Common myeloid progenitor, CD34-positive (primary cell): ENCODE measurements at places on chromosomes 6 and 20.

- no peak for DNase-seq
These were observed 16.4 kb upstream of the MICA start for GRCh38 chr6:31386977-31387376.

DNA sequence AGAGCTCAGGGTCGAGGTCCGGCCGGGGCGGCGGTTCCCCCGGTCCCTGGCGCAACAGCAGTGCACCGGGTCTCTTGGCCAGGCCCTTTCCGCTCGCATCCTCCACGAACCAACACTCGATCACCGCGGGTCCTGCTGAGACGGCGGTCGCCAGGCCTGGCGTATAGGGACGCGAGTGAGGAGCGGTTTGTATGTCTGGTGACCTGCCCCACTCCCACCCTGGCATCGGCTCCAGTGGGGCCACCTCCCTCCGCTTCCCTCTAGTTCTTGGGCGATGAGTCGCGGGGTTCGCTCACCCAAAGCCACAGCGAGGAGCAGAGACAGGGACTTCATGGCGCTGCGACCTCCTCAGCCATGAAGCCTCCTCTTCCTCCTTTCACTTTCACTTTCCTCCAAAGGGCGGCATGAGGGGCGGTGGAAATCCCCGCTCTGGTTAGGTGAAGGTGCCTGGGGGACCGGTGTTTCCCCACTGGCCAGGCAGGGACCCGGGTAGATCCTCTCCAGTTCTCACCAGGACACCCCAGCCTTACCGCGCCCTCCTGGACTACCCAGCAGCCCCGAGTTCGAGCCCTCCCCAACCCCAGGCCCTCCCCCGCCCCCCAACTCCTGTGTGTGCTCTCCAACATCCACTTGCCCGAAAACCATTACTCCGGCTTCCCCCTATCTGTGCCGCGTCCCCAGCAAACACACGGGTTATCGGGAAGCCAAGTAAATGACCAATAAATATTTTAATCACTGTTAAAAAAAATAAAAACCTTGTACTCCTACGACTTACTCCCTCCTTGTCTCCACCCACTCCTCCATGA, at the start of gene TAPBP:
Gene TAPBP, minus strand, starts transcription at position 370 of the 806 bp plus-strand sequence. Its CDS starts 37 bp downstream, at position 333.
- DNase-seq, result peak; percentile 83

GRCh38 chr6:46048646-46049297, 33.1 kb upstream of the CLIC5 start:
- DNase-seq, result no peak

DNA sequence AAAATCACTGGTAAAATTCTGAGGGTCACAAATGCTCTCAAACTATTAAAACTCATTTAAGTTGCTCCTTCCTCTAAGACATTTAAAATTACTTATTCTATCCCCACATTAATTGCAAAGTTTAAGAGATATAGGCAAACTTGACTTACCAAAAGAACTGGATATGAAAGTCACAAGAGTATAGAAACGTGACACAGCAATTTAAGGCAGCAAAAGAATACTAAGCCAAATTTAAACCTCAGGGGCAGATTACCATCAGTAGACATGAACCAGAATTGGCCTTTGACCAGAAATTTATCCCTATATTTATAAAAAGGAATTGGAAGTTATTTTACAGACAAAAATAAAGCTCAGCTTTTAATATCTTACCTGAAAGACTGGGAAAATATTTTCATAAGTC, 56.0 kb downstream of the MAP3K7 start:
- DNase-seq, result peak; percentile 10

- DNase-seq, result no peak
These were observed 34.8 kb upstream of the MYB start for GRCh38 chr6:135146162-135146934.

GRCh38 chr6:105988812-105989577, 97.1 kb upstream of the PRDM1 start:
- no peak for DNase-seq

GRCh38 chr20:15623215-15623614, 950.0 kb downstream of the KIF16B start:
- no peak for DNase-seq

DNA sequence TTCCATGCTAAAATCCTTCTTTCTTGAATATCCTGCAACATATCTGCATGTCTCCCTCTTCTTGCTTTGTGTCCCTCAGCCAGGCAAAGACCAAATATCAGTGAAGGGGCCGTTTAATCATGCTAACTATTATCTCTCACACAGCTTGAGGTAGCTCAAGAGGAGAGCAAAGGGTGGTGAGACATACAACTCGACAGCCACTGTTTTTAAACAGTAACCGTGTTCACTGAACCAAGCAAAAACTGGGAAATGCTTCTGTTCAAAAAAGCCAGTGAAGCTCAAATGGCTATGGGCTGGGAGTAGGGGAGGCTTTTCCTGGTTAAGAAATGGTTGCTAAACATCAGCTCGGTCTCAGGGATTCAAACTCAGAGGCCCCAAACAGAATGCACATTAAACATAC, 83.4 kb downstream of the MAP7 start:
- DNase-seq, result no peak

DNA sequence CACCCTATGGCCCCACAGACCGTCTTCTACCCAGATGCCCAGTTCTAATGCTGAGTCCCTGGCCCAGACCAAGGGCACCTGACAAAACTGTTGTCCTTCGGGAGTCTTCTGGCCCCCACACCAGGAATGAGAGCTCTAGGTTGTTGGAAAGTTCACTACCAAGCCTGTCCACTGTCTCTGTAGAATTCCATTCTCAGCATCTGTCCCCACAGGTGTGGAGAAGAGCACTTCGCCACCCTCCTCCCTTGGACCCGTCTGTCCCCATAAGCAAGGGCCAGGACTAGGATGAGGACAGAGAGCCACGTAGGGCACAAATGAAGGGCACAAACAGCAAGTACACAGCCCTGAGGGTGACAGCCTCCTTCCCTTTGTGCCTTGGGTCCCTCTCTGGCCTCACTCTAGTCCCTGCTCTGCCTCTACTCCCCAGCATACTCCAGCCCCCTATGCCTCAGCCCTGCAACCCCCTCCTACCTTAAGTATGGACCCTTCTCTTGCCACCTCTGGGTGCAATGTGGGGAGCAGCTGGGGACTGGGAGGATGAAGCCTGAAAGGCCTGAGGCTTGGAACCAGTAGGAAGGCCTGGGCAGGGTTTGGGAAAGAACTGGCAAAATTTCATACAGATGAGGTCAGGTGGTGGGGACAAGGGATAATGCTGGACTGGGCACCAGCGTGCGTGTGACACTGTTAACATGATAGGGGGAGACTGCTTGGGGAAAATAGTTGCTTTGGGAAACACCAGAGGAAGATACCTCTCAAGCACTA, 4.3 kb downstream of the LZTS3 start:
- DNase-seq, result no peak

DNA sequence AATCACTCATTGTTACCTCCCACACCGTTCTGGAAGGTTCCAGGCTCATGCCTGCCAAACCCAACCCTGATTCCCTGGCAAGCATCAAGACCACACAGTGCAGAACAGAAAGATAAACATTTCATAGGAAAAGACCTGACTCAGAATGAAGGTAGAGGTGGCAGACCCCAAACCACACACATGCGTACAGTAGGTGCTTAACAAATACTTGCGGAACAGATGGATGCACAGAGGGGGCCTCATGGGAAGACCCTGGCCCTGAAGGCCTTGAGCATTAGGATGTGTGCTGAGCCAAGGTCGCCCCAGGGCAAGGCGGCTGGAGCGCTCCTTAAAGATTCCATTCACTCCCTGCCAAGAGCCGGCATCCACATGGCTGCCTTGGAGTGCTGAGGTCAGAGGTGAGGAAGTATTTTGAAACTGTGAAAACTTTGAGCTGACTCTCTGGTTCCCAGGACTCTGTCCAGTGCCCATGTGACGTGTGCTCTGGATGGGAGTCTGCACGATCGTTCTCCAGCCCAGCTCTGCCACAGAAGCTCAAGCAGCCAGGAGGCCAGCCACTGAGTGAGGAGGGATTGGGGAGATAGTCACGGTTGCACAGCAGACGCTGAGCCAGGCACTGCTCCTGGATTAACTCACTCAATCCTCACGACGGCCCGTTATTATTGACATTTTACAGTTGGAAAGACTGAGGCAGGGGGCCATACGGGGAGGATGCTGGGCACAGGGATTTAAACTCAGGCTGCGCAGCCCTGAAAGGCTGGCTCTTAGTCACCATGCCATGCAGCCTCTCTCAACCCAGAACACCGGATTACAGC, 65.5 kb upstream of the AFDN start:
- no peak for DNase-seq

DNA sequence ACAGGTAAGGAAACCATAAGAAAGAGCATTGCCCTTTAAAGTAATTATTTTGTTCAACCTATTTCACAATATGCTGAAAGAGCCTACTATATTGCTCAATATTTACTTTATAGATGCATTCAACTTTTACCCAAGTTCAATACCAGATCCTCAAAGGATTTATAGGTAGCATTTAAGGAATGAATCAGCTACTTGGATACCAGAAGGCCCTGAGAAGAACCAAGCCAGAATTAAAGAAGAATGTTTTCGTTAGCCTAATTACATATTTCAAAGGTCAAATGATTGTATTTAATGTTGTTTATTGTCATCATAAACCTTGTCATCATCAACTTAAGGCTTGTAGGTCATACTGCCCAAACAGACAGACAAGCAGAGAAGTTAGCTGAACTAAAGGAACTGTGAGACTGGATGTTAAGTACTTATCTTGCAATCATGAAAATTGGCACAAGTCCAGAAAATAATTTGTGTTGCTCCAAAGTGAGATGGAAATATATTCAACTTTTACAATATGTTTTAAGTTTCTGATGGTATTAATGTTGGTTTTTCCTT, 636.7 kb downstream of the RFPL4B start:
- no peak for DNase-seq

- no peak for DNase-seq
These were observed 28.1 kb downstream of the FNDC1 start for GRCh38 chr6:159197251-159197650.

DNA sequence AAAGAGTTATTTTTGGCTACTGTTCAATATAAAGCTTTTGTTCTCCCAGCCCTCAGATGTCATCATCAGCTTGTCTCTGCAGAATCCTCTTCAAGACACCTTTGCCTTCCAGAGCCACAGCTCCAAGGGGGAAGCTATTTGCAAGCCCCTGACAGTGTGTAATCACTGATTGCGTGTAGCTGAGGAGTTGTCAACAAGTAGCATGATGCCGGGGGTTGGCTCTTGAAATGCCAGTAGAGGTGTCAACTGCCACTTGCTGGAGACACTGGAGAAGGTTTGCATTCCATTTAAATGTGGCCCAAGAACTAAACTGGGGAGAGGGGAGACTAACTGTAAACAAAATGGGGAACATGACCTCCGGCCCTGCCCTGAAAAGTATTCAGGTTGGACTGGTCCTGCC, 44.3 kb upstream of the PDYN start:
- DNase-seq, result no peak

DNA sequence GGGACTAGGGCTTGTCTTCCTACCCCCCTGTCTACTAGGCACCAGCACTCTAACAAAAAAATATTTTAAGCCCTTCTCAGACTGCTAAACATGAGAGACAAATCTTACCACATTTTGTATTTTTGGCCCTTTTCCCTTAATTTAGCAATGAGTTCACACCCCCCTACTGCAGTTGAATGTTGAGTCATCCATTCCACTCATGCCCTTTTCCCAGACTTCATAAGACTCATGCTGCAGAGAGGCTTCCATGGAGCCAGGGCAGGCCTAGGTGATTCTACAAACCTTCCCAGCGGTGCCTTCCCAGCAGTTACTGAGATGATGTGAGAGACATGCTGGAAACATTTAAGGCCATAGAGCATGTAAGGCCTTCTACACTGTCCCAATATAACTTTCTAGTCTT, 53.9 kb downstream of the PXDC1 start:
- DNase-seq, result no peak

- peak; percentile 14 for DNase-seq
These were observed 1.3 kb downstream of the CEP85L start for GRCh38 chr6:118649918-118650581.

DNA sequence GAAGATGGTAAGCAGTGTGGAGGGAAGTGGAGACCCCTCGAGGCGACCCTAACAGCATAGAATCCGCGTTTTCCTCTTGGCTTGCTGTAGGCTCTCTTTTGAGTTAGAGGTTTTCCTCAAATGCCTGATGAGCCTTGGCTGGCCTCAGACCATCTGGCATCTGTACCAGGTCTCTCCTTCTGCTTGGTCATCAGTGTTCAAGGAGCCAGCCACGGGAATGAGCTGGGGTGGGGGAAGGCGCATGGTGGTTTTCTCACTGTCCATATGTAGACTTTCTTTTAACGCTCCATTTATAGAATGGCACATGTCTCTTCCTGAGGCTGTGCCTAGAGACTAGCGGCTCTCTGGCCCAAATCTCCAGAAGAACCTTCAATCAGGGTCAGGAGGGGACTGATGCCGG, 8.1 kb upstream of the GUCA1A start:
- no peak for DNase-seq

GRCh38 chr6:139290787-139291311, 949 bp downstream of the TXLNB start:
- peak; percentile 95 for DNase-seq

DNA sequence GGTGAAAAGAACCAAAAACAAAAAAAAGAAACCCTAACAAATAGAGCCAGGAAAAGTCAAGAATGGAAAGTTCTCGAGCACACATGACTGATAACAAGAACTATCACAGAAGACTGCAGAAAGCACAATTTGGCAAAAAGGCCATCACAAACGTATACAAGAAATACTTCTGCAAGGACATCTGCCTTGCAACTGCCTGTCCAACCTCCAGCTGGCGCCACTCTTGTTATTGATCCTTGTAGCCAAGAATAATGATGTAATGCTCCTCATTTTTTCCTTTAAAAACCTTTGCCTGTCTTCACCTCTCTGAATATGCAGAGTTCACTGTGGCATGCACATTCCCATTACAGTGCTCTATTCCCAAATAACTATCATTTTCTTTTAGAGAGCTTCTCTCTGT, 87.9 kb upstream of the BMP5 start:
- DNase-seq, result no peak

GRCh38 chr20:64050261-64051032, 1.0 kb upstream of the SOX18 start:
- peak; percentile 46 for DNase-seq

DNA sequence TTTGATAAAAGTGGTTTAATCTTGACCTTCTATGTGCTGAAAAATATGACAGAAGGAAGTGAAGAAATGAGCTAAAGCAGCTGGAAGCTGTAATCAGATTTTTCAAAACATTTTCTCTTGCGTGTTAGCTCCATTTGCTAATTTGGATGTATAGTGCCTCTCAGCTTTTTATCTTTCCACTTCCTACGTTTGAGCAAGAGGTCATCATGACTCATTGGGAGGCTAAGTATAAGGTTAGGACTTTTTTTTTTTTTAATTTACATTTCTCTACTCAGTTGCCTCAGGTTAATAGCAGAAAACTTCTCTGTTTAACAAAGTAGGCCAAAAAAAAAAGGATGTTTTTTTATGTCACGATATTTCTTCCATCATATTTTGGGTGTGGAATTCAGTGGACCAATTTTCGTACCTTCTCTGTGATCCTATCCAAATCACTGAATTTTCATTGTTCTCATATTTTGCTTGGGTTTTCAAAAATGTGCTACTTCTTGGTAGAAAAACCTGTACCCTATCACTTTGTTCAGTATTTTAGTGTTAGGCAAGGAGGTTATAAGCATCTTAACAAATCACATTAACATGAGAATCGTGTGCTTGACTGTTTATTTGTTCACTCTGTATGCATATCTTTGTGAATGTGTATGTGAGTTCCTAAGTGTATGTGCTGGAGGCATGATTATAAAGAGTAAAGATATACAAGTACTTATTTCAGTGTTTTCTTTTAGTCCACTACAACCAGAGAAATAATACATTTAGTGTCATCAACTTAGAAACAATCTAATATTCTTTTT, 1028.3 kb upstream of the EYS start:
- DNase-seq, result no peak

GRCh38 chr20:12053353-12053752, 135.7 kb downstream of the BTBD3 start:
- DNase-seq, result peak; percentile 94

GRCh38 chr20:52529826-52530225, 338.2 kb upstream of the ZFP64 start:
- DNase-seq, result no peak
